Testis (tissue), 5 donors: ENCODE measurements at places on chromosomes 6 and 20.

- DNase-seq: no peak
These were observed 7.1 kb downstream of the XKR7 start for GRCh38 chr20:31974951-31975487.

GRCh38 chr6:25697537-25698340, 45.7 kb downstream of the SCGN start:
- no peak for DNase-seq

DNA sequence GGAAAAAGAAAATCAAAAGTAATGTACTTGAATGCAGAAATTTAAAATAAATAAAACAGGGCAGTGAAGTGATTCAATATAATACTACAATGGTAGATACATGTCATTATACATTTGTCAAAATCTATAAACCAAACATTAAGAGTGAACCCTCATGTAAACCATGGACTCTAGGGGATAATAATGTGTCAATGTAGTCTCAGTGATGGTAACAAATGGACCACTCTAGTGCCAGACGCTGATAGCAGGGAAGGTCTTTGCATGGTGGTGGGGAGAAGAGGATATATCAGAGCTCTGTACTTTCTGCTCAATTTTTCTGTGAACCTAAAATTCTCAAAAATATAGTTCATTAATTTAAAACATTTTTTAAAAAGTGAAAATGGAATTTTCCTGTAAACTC, 19.8 kb upstream of the STXBP5 start:
- no peak for DNase-seq

GRCh38 chr20:47735412-47736400, 49.6 kb downstream of the SULF2 start:
- DNase-seq: no peak

DNA sequence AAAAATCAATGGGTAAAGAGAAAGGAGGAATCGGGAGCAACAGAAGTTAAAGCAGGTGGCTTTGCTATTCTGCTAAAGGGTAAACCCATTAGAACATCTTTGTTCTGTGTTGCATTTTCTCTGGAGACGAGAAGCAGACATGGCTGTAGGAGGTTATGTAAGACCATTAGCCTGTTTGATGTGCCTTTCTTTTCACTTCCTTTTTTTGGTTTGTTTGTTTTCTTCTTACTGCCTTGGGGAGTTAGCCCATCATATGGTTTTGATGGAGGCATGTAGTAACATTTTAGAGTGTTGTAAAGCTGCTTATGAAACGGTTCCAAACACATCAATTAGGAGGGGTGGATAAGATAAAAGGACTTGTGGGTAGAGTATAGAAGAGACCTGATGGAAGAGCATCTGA, 131.0 kb downstream of the DOK5 start:
- DNase-seq: no peak

GRCh38 chr6:139173172-139173571, 38.3 kb downstream of the HECA start:
- no peak for DNase-seq

GRCh38 chr6:159304641-159305040, 135.4 kb downstream of the FNDC1 start:
- no peak for DNase-seq

DNA sequence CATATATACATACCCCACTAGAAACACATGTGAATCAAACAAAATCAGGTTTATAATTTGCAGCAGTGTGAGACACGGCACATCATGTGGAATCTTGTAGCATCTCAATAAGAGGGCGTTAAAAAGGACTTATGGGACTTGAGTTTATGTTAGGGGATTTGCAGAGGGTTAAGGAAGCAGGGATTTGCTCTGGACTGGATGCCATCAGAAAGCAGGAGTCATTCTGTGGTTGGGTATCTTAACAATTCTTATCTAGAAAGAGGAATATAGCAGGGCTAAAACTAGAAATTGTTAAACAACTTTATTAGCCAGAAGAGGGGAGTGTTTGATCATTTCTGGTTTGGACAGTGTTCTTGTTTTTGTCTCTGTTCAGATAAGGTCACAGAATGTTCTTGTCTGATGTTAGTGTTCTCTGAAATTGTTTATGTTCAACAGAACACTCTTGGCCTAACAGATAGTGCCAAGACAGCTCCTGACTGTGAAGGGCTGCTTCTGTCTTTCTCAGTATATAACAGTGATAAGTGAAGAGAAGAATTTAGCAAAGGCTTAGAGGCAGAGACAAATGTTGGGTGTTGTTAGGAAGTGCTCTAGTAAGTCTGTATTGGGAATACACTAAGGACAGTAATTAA, 39.2 kb downstream of the LIN28B start:
- no peak for DNase-seq

DNA sequence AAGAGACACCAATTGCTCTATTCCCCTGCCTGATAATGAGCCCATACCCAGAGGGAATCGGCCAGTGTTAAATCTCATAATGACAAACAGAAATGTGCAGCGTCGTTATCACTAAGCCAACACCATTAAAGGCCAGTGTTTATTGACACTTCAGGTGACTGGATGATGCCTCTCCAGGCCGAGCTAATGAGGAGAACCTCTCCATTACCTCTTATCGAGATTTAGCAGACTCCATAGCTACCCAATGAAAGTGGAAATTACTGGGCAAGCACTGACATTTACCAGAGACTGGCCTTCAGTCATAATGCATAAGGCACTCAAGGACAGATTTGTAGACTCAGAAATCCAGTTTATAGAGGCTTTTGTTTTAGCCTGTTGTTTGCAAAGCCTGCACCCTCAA, 669.5 kb downstream of the MAFB start:
- no peak for DNase-seq

DNA sequence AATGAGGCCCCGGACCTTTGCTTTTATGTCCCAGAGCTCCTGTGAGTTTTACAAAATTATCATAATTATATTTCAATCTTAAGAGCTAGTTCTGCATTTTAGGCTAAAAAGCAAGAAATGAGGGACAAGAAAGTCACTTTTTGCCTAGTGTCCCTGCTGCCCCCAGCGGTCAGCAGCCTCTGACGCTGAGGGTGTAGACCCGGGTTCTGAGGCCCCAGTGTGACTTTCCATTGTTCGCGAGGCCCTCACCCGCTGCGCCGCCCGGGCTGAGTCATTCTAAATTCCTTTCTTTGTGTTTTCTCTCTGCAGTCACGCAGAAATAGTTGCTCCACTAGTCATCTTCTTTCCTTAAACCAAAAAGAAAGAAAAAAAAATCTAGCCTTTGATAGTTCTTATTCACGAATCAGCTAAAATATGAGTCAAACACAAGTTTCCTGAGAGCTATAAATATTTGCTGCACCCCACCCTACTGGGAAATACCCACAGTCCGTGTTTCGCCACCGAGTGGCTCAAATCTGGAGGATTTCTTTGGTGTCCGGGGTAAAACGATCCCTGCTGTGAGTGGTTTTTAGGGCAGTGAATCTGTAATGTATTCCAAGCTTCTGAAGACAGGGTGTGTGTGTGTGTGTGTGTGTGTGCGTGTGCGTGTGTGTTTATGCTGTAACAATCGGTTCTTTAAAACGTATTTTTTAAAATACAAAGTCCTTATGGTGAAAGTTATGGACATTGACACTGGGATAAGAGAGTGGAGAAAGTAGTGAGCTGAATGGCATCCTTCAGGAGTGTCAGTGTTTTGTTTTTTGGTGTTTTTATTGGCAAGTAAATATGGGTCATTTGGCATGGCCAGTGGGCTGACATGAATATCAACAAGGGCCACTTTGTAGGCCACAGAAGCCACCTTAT, 59.7 kb upstream of the EEF1A1 start:
- DNase-seq: peak; percentile 77

DNA sequence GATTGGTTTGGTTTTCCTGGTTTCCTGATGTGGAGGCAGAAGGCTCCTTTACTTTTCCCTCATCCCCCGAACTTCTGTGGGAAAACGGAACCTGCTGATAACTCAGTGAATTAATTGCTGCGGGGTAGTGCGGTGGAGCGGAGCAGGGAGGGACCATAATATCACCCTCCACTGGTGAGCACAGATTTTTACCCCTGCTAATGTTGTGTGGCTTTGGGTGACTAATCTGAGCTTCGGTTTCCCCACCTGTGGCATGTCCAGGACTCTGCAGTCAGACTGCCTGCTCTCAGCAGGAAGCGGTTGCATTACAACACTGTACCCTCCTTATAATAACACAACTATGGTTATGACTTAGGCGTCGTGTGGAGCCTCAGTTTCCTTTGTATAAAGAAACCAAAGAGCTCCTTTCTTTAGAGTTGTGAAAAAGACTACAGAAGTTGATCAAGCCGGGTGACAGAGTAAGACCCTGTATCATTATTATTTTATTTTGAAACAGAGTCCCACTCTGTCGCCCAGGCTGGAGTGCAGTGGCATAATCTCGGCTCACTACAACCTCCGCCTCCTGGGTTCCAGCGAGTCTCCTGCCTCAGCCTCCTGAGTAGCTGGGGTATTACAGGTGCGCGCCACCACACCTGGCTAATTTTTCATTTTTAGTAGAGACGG, 2.2 kb upstream of the ID1 start:
- DNase-seq: no peak

DNA sequence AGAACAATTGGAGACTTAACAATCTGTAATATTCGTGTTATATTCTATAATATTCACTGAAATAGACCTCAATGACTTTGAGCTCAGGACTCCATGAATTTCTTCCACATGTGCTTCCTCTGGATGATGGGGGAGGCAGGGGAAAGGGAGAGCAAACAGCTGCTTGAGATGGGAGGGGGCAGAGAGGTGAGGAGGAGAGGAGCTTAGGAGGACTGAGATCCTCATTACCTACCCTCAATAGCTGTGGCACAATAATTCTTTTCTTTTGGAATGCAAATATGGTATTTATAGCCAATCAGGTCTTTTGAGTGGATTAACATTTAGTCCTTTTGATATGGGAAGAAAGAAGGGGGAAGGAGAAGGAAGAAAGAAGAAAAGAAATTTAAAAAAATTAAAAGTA, 64.1 kb upstream of the ZNF217 start:
- DNase-seq: no peak

DNA sequence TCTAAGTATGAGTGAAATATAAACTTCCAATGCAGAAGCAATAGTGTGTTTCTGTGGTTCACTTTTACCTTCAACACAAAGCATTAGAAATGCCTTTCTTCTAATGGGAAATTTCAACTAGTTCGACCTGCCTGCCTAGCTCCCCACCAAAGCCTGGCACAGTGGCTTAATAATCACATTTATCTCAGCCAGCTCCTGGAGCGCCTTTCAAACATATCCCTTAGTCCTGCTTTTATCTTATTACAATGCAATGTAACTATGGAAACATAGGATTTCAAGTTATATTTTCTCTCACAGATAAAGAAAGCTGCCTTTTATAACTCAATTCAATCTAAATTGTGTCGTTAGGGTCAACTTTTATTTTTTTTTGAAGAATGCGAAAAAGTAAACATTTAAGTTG, 53.7 kb downstream of the KIF13A start:
- DNase-seq: no peak
